ENCODE measurements at places on chromosomes 5 and 9.

GRCh38 chr9:111427186-111427585, 57.0 kb downstream of the ECPAS start:
- no peak for DNase-seq

GRCh38 chr5:144547098-144547499, 376.4 kb downstream of the KCTD16 start:
- DNase-seq: no peak

DNA sequence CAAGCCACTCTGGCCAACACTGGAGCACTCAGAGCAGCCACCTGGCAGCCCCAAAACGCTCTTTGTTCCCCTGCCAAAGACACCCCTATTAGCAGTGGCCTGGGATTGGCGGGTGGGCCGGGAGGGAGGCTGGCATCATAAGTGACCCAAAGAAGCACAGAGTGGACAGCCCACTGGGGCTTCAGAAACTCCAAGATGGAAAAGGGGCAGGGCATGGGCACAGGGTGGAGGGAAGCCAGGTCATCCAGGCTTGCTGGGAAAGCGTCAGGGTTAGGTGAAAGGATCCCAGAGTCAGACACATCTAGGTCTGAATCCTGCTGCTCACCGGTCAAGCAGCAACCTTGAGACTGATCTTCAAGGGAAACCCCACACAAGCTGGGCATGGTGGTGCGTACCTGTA, 14.8 kb downstream of the EEIG1 start:
- DNase-seq: no peak

GRCh38 chr5:34564710-34565235, 91.4 kb upstream of the RAI14 start:
- no peak for DNase-seq

GRCh38 chr5:14655146-14655741, 9.3 kb upstream of the OTULIN start:
- DNase-seq: no peak

DNA sequence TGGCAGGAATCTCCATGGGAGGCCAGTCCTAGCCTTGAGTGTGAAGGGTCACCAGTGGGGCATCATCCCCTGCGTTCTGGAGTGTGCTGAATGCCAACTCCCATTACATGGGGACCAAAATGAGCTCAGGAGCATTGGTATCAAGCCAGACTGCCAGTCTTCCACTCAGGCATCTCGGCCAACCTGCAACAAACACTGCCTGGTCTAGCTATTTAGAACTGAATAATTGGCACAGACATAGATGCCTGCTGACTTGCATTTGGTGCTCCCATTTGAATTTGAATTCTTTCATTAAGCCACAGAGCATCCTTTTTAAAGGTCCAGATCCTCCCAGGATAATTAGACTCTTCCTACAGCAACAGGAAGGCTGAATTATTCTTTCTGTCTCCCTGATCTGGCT, 116.6 kb upstream of the ABCA1 start:
- DNase-seq: no peak

GRCh38 chr9:126869368-126869767, 8.9 kb downstream of the ZBTB34 start:
- DNase-seq: no peak

GRCh38 chr5:75034137-75034739, 18.1 kb downstream of the GCNT4 start:
- DNase-seq: no peak

DNA sequence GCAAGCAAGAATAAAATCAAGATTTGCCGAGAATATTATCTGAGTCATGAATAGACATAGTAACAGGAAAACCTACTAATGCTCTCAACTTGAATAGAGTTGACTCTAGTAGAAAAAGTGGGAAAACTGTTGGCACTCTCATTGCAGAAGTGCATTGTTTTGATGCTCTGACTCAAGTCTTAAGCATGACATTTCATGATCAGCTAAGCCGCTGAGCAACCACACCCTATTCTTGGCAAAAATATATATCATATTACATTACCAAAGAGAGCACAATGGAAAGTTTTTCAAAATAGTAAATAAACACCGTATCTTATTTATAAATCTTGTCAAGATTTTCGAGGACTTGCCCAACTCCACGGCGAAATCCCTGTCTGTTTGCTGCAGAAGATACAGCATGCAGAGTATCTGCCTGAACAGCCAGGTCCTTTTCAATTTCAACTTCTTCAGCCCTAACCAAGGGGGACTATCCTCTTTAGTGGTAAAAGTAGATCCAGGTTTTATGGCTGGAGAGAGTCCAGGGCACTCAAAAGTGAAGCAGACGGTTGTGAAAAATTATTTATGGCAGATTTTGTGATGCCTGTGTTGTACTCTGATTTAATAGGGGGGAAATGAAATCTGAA, 13.9 kb upstream of the ADAMTSL1 start:
- no peak for DNase-seq

- DNase-seq: no peak
Measured at GRCh38 chr9:127867356-127868277, 9.9 kb downstream of the AK1 start.

GRCh38 chr5:160793530-160793899, 58.5 kb downstream of the ATP10B start:
- no peak for DNase-seq

- no peak for DNase-seq
Measured at GRCh38 chr5:39451276-39451941, 26.6 kb upstream of the DAB2 start.

DNA sequence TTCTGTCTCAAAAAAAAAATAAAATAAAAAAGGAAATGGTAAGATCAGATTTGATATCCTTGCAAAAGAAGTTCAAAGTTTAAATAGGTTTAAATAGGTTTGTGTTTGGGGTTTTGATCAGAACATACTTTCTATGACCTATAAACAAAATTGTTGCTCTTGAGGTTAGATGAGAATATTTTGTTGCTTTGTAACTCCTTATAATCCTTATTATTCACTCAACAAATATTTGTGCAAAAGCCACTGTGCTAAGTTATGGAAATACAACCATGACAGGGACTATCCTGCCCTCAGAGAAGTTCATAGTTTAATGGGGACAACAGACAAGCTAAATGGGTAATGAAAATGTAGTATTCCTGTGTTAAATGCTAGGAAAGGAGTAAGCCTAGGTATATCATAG, 71.5 kb downstream of the INVS start:
- DNase-seq: no peak

- DNase-seq: no peak
Measured at GRCh38 chr5:102700120-102700831, 54.8 kb upstream of the PAM start.

DNA sequence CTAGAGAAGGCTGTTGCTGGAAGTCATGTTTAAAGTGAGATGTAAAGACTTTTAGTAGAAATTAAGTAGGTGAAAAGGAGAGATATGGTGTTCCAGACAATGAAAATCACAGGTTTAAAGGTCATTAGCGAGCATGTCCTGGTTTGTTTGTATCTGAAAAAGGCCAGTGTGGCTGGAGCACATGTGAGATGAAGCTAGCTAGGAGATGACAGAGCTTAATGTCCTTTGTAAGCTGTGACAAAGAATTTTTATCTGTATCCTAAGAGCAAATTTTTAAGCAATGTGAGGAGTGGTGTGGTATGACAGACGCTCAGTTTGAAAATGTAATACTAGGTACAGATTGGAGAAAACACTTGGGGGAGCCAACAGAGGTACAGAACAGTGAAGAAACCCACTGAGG, 567.2 kb upstream of the ARRDC3 start:
- no peak for DNase-seq

DNA sequence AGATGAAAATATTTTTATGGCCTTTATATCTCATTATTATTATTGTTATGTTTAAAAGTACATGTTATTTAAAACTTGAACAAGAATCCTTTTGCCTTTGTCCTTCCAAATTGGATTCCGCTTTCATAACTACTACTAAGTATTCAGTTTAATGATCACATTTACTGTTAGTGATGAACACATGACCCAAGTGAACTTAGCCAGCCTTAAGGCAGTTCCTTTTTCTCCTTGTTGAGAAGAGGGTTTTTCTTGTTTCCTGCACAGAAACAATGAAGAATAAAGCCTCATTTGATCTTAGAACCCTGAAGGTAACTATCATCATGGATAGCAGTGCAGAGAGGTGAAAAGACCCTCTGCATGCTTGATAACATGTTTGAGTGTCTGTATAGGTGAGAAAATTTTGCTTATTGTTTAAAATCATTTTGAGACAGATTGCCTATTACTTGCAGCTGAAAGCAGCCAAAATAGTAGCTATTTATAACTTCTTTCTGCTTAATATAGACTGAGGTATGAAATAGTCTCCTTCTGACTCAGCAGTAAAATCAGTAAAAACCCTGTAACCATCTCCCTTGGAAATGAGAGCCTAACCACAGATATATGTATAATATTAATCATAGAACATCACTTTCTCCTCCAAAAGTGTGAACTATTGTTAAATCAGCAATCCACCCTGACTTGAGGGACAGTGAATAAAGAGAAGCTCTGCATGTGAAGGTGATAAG, 266.2 kb downstream of the SPATA31D1 start:
- DNase-seq: no peak

DNA sequence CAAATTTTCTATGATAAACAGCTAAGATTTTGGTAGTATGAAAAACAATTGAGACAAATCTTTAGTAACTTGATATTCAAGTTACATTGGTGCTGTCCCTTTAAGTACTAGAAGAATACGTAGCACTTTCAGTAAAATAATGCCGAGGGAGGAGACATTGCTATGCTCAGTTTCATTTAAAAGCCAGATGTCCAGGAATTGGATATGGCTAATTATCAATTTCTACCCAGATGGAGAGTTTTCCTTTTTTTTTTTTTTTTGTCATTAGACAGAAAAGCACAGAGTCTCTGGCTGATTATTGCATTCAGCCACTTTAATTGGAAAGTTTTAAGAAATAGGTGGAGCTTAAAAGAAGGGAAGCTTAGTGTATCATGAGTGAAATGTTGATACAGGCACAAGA, 40.4 kb upstream of the APC start:
- DNase-seq: no peak

GRCh38 chr5:140327589-140327988, 18.8 kb downstream of the HBEGF start:
- DNase-seq: no peak

GRCh38 chr5:100846772-100847171, 56.3 kb downstream of the ST8SIA4 start:
- DNase-seq: no peak

DNA sequence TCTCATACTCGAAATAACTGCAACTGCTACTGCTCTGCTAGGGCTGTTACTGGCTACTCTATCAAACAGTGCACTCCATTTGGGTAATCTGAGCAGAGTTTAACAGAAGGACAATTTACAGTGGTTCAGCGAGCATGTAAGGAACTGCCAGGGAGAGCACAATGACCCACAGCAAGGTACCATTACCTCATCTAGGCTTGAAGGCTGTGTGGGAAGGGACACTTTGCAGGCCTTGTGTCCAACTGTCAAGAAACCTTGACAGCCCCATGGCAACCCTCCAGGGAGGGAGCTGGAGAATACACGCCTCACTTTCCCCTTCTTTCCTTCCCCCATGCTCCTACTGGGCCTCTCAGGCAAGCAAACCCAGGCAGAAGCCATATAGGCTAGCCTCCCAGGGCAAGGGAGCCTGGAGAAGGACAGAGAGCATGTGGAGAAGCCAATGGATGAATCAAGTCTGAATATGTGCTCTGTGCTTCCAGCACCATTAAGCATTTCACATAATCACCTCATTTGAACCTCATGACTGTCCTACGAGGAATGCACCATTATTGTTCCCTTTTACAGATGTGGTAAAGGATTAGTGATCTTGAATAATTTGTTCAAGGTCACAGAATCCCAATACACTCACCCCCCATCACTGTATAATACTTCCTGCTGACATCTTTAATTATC, 49.9 kb upstream of the JAK2 start:
- DNase-seq: no peak

- no peak for DNase-seq
Measured at GRCh38 chr5:163917747-163918146, 412.3 kb downstream of the MAT2B start.

DNA sequence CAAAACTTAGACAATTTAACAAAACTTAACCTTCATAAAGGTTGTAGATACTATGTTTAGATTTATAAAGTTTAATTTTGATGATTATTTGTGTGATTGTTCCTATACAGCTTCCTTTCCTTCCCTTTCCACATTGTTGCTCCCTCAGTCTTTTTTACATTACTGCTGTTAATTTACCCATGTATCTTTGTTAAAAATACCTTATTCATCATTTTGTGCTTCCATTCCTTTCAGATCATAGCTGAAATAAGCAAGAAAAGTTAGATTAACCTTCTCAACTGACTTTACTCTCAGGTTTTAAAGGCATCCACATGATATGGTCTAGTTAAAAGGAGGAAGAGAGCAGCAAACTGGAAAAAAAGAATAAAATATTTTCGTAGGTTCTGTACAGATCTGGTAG, 2.0 kb downstream of the SMAD5 start:
- DNase-seq: no peak

GRCh38 chr5:92687821-92688722, 892.9 kb downstream of the NR2F1-AS1 start:
- DNase-seq: no peak

DNA sequence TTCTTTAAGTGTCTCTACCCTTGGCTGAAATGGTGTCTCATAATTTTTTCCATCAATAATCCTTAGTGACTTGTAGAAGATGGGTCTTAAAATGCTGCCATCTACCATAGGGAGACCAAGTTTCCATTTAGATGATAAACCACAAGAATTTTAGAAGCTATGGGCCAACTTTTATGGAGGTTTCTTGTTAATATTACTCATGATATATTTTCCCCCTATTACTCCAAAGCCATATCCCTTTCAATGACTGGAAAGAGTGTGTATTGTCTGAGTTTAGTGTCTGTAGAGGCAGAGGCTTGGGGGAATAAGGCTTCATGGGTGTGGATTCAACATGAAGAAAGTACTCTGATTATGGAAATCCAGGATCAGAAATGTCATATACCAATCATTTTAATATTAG, 507.3 kb upstream of the TNC start:
- DNase-seq: no peak

DNA sequence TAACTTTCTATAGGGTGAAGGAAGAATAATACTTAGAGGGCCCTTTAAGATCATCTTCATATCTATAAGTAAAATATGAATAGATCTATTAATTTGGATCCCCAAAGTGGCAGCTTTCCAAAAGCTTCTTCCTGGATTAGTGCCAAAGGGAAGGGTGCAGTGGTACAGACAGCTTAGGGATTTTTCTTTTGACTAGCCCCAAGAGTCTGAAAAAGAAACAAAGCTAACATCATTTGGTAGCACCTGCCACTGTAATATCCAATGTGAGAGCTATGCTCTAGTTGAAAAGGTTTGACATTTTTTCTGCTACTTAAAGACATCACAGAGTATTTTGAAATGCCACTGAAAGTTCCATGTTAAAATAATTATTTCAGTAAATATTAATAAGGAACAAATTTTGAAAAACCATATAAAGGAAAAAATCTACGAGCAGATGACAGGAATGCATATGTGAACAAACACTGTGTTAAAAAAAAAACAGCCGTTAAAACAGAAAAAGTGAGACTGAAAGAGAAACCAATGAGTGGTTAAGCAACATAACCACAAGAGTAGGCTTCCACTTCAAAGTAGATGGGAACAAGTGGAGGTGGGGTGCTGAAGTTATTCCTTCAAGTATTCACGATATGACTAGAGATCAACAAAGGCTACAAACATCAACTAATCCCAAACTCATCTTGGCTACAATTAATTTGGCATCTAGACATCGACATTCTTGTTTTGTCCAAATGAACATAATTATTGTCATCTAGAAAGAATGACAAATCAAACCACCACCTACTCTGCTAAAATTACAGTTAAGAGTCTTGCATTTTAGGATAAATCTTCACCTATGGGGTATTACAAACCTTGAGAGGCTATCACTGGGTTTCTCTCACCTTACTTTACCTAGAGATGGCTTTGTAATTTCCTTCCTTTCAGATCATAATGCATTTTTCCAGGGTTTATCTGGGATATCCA, 137.5 kb downstream of the CPLANE1 start:
- no peak for DNase-seq

All from stimulated activated CD8-positive, alpha-beta memory T cell treated with anti-CD3 and anti-CD28 coated beads, Interleukin-4, amount 100 ng/mL, for 4 hours (primary cell).